ENCODE measurements at places on chromosomes 3 and 15.

GRCh38 chr15:37773111-37773860 lies 161.2 kb upstream of the TMCO5A start:
- no peak for DNase-seq

- no peak for DNase-seq
Observed at GRCh38 chr3:86047161-86047560, 943.8 kb downstream of the VGLL3 start.

- no peak for DNase-seq
Observed at GRCh38 chr15:70762469-70763119, 764 bp downstream of the UACA start.

GRCh38 chr3:37823189-37823588 lies 38.5 kb upstream of the CTDSPL start:
- DNase-seq: no peak

- no peak for DNase-seq
Observed at GRCh38 chr3:29716213-29716612, 435.3 kb downstream of the RBMS3 start.

DNA sequence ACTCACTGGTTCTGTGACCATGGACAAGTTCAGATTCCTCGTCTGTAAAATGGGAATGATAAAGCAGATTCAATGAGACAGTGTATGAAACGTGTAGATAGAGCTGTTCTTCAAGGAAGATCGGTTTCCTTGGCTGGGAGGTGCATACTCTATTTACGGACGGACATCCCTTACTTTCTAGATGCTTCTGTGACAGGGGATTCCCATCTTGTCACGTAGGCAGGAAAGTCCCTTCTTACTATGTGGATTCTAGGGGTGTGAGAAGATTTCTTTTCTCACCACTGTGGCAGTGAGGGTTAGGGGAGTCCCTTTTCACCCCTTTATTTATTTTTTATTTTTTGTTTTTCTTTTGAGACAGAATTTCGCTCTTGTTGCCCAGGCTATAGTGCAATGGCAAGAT lies 180.9 kb upstream of the TBL1XR1 start:
- DNase-seq: no peak

- no peak for DNase-seq
Observed at GRCh38 chr3:169923189-169923588, 11.8 kb downstream of the SAMD7 start.

- DNase-seq: no peak
Observed at GRCh38 chr3:150825192-150825915, 62.4 kb upstream of the SIAH2 start.

GRCh38 chr3:100893590-100893989 lies 99.6 kb downstream of the ABI3BP start:
- no peak for DNase-seq

- no peak for DNase-seq
Observed at GRCh38 chr3:106401666-106402490, 533.1 kb upstream of the CBLB start.

DNA sequence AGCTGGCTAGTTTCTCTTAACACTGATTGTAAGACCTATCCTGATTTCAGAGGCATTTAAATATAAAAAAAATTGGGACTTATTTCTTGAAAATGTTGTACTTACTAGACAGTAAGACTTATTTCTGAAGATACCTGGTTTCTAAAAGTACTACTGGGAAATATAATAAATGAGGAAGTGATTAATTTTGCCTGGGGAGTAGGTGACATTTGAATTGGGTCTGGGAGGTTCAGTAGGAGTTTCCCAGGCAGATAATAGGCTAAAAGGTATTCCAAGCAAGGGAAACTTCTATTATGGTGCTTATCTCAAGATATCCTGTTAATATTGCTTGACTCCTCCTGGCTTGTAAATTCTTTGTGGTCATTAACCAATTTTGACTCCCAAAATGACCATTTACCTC lies 6.5 kb upstream of the IQGAP1 start:
- no peak for DNase-seq

GRCh38 chr3:63934041-63934866 lies 22.1 kb upstream of the SCAANT1 start:
- peak; percentile 94 for DNase-seq

- DNase-seq: no peak
Observed at GRCh38 chr3:183911087-183911486, 26.4 kb upstream of the PARL start.

- no peak for DNase-seq
Observed at GRCh38 chr3:171676601-171677175, 133.6 kb downstream of the PLD1 start.

- DNase-seq: no peak
Observed at GRCh38 chr15:81333363-81333762, 9.4 kb upstream of the STARD5 start.

- no peak for DNase-seq
Observed at GRCh38 chr3:933326-933725, 159.5 kb upstream of the CNTN6 start.

DNA sequence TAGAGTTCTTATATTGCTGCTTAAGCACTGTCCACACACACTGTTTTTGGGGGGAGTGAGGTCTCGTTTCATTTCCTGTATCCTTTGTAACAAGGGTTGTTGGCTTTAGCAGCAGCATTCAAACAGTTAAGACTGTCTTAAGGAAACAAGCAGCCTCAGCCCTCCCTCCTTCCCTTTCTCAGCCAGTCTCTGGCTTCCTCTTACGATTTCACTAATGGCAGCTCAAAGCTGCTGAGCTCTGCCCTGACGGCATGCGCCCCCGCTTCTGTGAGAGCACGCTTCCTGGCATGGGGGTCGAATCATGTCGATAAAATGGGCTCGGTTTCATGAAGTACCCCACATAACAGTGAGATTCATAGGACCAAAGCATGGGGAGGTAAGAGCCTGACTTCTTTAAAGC lies 105.0 kb downstream of the KLHL25 start:
- DNase-seq: peak; percentile 77

- no peak for DNase-seq
Observed at GRCh38 chr3:56985878-56986277, 74.6 kb upstream of the SPATA12 start.

- no peak for DNase-seq
Observed at GRCh38 chr3:193594946-193595689, 2.1 kb downstream of the OPA1 start.

DNA sequence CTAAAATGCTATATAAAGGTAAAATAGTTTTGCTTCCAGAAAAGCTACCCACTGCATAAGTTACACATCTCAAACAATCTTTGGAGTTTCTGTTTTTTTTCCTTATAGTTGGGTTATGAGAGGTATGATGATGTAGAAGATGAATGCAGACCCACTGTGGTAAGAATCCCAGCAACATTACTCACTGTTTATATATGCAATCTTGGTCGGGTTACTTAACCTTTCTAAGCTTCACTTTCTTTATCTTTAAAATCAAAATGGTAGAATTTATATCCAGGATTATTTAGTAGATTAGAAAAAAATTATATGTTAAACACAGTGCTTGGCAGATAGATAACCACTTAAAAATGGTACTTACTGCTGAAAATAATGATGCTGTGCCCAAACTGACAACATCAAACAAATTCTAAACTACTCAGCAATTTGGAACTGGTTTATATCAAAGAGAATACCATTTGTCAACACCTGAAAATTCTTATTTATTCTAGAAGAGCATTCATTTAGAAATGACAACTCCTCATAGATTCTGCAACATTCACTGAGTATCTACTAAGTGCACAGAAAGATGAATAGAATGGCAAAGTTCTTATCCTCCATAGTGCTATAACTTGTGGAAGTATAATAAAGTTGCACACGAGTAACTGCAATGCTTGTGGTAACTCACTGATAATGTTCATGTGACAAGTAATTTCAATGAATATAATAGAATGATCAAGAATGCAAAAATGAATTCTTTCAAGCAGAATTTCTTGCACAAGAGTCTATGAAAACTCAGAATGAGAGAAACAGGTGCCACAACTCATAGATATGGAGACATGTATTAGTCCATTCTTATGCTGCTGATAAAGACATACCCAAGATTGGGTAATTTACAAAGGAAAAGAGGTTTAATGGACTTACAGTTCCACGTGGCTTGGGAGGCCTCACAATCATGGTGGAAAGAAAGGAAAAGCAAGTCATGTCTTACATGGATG lies 129.0 kb upstream of the SLC7A14 start:
- no peak for DNase-seq

DNA sequence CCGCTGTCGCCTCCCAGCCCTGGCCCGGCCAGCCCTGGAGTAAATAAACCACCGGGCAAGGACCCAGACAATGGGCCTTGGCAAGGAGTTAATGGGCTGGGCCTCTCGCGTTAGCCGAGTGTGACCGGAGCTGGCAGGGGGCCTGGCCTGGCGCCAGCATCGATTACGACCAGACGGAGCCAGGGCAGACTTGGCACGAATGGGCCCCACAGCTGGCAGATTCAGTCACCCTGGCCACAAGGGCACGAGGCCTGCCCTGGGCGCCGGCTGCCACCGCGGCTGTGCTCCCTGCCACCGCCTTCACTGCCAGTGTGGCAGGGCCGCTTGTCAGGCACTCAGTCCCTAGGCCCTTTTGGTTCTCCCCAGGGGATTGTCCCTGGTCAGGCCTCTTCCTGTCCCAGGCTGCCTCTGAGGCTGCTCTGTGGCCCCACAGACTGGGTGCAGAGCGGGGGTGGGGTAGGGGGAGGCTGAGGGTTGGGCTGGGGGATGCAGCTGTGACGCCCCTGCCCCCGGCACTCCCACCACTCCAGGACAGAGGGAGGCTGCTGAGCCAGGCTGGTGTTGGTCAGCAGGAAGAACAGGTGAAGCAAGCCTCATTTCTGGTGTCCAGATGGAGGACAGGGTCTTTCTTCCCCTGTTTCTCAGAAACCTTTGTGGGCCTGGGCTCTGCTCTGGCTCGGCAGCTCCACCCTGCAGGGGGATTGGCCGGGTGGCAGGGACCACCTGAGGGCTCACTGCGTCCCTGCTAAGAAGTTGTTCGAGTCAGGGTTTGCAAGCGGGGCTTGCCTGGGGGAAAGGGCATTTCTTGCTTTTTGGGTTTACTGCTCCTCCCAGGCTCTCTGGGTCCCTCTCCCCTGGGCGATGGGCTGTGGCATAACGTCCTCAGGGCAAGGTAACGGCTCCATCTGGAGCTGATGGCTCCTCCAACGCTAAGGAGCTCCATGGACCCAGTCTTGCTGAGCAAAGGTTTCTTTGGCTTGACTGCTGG lies 30.5 kb upstream of the SRP14 start:
- no peak for DNase-seq

DNA sequence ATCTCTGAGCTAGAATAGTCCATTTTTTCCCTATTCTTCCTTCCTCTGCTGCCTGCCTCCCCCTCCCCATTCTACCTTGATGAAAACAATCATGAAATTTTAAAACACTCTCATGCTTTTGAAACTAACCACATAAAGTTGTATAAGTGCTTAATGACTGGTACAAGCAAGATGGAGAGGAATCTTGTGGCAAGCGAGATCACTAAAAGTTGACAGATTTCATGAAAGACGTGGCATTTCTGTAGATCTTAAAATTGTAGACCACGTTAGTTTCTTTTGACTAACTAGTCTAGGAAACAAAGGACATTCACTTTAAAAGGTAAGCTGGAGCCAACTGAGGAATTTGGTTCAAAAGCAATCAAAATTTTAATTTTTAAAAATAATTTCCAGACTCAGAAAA lies 35.4 kb downstream of the HHLA2 start:
- no peak for DNase-seq

- DNase-seq: no peak
Observed at GRCh38 chr3:24261521-24261920, 233.1 kb downstream of the THRB start.

DNA sequence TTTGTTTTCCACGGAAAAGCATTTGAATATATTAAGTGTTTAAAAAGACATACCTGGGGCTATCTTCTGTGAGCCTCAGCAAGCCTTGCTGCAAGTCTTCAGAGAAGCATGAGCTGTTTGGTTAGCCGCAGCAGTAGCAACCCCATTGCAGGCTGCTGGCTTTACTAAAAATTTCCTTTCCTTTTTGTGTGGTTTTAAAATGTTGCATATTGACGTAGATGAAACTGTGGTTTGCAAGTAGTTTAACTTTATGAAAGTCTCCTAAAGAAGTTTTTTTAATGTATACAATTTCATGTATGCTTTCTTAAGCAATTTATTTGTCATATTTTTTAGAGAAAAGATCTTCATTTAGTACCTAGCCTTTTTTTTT lies at the start of gene GPR171:
TSS of gene GPR171 (minus strand) at position 166 of the 370 bp plus-strand sequence. CDS start 3,830 bp downstream, outside the sequence.
- no peak for DNase-seq

DNA sequence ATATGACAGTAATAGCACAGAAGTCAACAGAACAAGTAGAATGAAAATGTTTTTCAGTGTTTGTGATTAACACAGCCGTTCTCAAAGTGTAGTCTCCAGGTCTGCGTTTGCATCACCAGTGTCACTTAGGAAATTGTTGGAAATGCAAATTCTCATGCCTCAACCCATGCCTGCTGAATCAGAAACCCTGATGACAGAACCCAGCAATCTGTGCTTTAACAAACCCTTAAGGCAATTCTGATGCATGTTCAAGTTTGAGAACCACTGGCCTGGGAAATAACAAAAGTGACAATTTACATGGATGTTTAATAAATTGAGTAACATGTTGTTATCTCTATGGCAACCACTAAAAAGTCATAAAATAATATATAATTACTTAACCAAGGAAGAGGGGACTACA lies 103.1 kb upstream of the ATP11B start:
- DNase-seq: no peak

DNA sequence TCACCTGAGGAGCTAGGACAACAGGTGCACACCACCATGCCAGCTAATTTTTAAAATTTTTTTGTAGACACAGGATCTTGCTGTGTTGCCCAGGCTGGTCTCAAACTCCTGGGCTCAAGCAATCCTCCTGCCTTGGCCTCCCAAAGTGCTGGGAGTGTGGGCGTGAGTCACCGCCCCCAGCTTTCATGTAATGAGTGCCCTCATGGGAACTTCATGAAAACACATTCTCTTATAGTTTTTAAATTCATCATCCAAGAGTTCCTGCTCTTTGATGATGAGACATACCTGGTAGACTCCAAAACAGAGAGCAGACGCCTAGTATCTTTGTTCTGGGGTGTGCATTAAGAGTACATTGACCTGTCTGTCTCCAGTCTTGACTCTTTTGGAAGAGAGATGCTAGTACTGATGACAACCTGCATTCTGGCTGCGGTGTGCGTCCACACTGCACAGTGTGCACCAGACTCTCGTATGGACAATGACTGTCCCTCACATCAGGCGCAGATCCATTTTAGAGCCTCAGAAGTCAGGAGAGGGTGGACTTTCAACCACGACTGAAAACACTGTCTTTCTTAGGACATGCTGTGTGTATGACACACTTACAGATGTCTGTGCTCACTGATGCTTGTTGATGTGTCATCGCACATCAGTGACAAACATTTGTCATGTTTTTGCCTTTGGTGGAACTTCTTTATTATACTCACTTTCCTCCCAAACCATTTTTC lies 2.0 kb downstream of the NRROS start:
- DNase-seq: no peak

- DNase-seq: no peak
Observed at GRCh38 chr15:49064281-49064653, 18.0 kb upstream of the SECISBP2L start.

DNA sequence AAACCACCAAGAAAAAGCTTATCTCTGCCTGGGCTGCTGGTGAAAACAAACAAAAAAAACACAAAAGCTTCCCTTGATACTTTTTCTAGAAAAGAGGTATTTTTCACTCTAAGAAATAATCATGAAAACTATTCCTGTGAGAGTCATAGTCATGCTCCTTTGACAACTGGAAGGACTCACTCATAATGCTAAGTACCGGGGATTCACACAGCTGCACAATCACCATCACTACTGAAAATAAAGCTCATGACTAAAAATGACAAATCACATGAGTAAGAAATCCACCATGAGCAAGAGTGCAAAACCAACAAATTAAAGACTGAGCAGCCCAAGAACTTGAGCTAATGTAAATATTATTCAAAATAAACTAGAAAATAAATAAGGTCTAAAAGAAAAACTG lies 10.6 kb upstream of the POU1F1 start:
- DNase-seq: no peak

- DNase-seq: no peak
Observed at GRCh38 chr3:24498391-24498790, 3.7 kb upstream of the THRB start.

GRCh38 chr15:68285259-68285980 lies 7.9 kb downstream of the FEM1B start:
- DNase-seq: peak; percentile 78

All from AML-193 (cell line).